ENCODE measurements at places on chromosomes 2 and 18.

DNA sequence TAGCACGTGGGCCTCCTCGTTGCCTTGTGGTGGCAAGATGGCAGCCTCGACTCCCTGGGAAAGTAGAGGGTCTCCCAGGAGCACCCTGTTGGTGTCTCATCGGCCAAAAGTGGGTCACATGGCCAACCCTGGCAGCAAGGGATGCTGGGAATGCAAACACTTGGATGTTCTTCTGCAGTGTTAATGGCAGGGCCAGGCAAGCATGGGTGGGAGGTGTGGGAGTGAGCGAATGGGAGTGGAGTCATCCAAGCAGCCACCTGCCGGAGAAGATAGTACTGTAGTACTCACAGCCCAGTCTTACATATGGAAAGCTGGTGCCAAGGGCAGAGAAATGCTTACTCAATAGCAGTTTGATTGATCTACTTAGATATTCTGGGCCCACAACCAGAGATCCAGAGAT is 122.2 kb downstream of the INHBB start:
- DNase-seq: no peak

DNA sequence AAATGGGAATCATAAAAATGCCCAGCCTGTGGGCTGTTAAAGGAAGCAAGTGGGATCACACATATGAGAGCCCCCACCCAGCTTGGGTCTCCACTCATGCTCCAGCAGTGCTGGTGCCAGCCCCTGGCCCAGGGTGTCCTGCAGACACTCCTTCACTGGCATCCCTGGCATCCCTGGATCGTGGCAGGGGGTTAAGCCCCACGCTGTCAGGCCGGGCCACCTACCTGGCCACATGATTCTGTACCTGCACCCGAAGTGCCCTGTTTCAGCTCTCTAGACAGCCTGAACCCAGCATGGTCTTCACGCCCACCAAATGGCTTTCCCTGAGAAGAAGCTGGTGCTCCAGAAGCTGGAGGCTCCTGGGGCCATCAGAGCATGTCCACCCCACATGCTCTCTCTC is 137.4 kb downstream of the INHBB start:
- no peak for DNase-seq

DNA sequence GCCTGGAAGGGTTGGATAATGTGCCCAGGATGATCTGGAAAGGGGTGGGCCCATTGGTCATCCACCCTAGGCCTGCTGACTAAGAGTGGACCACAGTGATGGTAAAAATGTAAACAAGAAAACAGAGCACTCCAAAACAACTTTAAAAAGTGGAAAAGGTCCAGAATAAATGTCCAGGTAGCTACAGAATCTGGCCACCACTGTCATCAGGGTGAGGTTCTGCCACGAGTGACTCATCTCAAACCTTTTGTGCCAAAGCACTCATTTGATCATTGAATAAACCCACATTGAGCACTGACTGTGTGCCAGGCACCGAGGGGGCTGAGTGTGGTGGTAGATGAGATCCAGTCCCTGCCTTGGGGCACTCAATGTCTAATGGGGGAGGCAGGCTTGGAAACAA is 64.9 kb downstream of the EMX1 start:
- DNase-seq: no peak

- no peak for DNase-seq
These were observed 107.1 kb upstream of the THSD7B start for GRCh38 chr2:136658201-136658600.

GRCh38 chr18:70314151-70314782 is 25.4 kb downstream of the SOCS6 start:
- no peak for DNase-seq

All from mesendoderm (in vitro differentiated cells).